Karpas-422 (cell line): ENCODE measurements at places on chromosomes 16 and 17. TPM values are rescaled to one million over a fixed set of nuclear protein-coding genes. Genes with fewer than 3 reads are reported as not detected.
A peak's percentile ranks its signal among the peaks of the same experiment; 100 is the strongest.

LGALS9B gene
- not detected in 2 replicates for total RNA-seq

DNA sequence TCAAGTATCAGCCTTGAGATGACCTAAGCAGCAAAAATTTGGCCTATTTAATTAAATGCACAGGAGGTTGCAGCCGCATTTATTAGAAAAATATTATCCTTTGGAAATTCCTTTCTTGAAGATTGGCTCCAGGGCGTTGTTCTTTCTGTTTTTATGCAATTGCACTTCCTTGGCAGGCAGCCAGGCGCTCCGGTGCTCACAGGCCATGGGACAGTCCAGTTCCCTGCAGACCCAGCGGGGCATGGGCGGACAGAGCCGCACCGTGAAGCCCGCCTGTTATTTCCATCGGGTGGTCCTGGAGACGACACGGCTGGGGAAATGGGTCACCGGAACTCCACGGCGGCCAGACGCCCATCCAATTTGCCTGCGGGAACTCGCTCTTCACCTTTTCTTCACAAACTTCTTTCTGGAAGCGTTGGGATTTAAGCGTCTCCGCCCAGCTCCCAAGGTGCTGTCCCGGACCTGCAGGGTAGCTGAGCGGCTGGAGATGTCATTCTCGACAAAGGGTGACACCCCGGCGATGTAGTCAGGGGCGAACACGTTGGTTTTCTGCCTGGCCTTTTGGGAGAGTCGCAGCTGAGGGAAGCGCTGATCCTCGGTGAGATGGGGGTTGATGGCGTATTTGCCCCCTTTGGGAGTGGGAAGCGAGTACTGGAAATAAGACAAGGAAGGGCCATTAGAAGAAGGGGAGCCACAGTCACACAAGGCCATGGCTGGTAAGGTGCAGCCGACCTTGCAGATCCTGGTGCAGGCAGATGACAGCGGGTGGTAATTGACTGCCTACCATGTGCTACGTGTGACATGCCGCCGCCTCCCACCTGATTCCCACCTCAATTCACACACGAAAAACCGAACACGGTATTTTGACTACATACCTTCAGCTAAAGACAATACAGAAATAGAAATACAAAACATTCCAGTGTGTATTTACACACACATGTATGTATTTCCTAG lies 12.5 kb downstream of the NOB1 start:
- DNase-seq: no peak

DNA sequence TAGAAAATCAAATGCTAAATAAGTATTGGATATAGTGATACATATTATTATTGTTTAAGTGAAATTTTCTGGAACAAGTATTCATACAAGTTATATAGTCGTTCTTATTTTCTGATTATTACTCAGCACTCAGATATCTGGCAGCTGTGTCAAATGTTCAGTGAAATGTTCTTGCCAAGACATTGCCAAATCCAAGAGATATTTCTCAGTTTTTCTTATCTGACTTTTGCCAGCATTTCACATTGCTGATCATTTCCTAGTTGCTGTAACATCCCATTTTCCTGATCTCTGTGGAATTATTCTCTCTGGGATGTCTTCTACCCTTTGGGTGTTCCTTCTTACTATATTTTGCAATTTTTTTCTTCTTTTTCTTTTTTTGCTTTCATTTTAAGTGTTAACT lies 262.3 kb downstream of the KIF2B start:
- DNase-seq: no peak

GRCh38 chr17:56774650-56775049 lies 59.1 kb downstream of the C17orf67 start:
- no peak for DNase-seq

GRCh38 chr17:4004517-4005295 lies 40.5 kb upstream of the ATP2A3 start:
- DNase-seq: peak; percentile 89

DNA sequence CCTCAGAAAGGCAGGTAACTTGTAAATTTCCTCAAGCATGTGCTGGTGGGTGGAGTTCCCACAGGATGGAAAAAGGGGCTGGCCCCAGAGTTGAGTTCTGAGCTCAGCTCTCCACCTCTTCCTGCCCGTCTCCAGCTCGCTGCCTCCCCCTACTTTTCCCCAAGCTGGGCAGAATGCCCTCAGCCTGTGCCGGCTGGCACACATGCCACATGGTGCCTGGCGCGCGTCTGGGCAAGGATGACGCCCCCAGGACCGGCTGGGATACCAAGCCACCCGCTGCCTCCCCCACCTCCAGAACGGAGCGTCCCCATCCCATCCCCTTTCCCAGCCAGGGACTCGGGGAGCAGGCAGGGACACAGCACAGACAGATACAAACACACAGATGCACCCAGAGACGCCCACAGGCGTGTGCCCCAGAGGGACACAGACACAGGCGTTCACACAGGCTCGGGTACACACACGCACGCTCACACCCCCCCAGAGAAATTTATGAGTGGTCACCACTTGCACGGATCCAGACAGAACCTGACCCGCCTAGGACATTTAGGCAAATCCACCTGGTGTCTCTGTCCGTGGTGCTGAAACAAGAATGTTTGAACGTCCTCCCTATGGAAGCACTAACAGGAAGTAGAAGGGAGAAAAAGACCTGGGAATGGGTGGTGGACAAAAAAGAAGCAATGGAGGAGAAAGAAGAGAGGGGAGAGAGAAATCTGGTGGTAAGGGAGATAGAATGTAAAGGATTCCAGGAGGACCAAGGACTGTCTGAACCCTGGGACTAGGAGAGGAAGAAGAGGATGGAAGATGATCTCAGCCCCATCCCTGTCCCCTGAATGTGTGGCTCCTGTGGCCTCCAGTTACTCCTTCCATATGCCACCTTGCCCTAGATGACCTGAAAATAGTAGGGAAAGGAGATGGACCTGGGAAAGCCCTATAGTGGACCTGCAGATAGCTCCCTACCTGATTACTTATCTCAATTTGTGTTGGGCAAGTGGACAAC lies 15.5 kb downstream of the NEUROD2 start:
- DNase-seq: peak; percentile 82
